Activated CD8-positive, alpha-beta memory T cell treated with anti-CD3 and anti-CD28 coated beads, Interleukin-2, amount 10 ng/mL, durations not matched to agents 7 days and 5 days (primary cell): ENCODE measurements at places on chromosomes 12 and 14. TPM values are rescaled to one million over a fixed set of nuclear protein-coding genes. Genes with fewer than 3 reads are reported as not detected.
A peak's percentile ranks its signal among the peaks of the same experiment; 100 is the strongest.

- DNase-seq, result no peak
Measured at GRCh38 chr12:27176765-27177164, 67.3 kb upstream of the STK38L start.

The IGFBP6 gene
- total RNA-seq, result 1.8 TPM

- no peak for DNase-seq
Measured at GRCh38 chr14:73368616-73369015, 89.7 kb downstream of the NUMB start.

The TMEM52B gene
- not detected for total RNA-seq

- no peak for DNase-seq
Measured at GRCh38 chr12:12745576-12746211, 28.5 kb downstream of the CDKN1B start.

DNA sequence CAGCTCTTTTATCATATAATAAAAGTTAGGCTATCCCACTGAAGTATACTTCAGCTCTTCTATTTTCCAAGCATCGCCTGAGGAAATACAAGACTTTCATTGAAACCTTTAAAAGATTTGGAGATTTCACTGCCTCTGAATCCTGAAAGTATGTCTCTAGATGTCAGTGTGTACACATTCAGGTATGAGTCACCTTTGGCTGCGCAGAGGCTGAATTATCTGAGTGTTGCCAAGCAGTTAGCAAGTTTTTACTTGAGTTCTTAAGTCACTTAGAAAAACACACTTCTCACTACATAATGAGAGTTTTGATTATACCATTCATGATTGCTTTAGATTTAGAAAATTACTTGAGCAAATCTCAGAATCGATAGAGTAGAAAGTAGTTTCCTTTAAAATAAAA is 210.3 kb downstream of the TMTC2 start:
- no peak for DNase-seq

DNA sequence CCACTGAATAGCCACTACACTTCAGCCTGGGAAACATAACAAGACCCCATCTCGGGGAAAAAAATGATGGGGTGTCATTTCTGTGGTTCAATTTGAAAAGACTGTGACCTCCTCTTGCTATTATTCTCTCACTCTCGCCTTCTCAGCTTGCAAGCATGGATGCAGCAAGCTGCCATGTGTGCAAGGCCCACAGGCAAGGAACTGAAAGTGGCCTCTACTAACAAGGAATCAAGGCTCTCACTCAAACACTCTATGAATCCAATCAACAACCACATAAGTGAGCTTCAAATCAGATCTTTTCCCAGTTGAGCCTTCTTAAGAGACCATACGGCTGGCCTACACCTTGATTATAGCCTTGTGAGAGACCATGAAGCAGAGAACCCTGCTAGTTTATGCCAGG is 17.9 kb upstream of the DHRS7 start:
- DNase-seq, result no peak

DNA sequence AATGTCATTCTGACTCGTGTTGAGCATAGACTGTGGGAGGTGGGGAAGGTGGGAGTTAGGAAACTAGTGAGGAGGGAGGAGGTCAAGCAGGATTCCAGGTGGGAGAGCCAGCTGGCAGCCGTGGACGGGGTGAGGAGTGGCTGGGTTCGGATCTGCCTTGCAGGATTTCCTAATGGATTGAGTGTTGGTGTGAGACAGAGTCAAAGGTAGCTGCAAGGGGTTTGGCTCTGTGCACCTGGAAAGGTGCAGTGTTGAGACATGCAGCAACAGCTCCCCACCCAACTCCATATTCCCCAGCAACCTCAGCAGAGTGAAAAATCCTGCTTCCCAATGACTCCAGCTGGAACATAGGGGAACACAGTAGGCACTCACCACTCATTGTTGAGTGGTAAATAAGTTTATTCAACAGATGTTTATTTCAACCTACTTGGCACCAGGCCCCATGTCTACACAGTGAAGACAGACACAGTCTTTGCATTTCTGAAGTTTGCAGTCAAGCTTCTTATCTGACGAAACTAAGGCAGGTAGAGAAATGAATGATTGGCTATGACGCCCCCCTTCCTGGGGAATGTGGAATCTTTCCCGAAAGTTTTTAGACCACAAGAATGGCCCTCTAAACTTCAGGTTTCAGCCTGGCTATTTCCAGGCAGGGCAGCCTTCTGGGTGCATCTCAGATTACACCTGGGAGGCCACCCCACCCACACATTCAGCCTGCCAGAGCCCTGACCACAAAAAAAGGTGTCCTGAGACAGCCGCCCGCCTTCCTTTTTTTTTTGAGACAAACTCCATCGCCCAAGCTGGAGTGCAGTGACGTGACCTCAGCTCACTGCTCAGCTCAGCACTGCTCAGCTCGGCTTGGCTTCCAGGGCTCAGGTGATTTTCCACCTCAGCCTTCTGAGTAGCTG is 37.9 kb upstream of the PLEKHG6 start:
- DNase-seq, result no peak

The RND1 gene
- total RNA-seq, result 4.2 TPM

DNA sequence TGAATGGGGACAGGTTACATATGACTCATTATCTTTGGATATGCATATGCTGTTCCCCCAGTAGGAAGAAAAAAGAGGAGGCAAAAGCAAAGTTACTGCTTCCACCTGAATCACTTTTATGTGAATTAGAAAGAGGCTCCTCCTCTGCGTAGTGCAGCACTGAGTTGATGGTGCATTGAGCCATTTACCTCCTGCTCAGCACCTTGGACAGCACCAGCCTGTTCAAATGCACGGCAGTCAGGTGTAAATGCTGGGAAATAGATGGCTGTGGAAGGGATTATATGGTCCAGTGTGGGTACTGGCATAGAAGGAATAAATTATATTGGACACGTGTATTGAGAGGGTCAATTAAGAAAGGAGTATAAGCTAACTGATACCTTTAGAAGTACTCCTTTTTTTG is 541.9 kb upstream of the SEL1L start:
- no peak for DNase-seq

The FOXG1 gene
- not detected for total RNA-seq

GRCh38 chr14:69077841-69078240 is 75.1 kb downstream of the DCAF5 start:
- DNase-seq, result no peak

DNA sequence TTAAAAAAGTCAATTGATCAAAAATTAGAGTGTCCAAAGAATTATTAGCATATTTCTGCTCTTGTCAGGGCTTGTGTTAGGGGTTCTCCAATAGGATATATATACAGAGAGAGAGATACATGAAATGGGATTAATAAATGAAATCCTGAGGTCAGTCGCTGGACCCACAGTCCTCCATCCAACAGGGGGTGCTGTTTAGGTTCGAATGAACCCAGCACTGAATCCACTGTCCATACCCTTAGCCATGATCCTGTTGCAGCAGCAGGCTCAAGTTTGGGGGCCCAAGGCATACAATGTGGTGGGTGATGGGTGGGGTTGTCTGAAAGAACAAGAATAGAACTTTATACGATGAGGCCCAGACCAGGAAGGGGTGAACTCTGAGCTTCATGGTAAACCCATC is 780 bp upstream of the MYO1H start:
- DNase-seq, result peak; percentile 42

The RFX4 gene
- not detected for total RNA-seq

GRCh38 chr12:102438827-102439210 is 41.5 kb downstream of the IGF1 start:
- DNase-seq, result no peak

The SLC2A14 gene
- 0.12 TPM for total RNA-seq

The CLEC6A gene
- total RNA-seq, result not detected

The CPNE6 gene
- 0.12 TPM for total RNA-seq

GRCh38 chr12:5507401-5507935 is 75.6 kb downstream of the NTF3 start:
- no peak for DNase-seq

The IL31 gene
- not detected for total RNA-seq

GRCh38 chr12:132456944-132457495 is 32.9 kb upstream of the FBRSL1 start:
- no peak for DNase-seq

GRCh38 chr14:77025744-77026165 is 2.8 kb downstream of the IRF2BPL start:
- no peak for DNase-seq

GRCh38 chr12:69922999-69923398 is 98.0 kb downstream of the MYRFL start:
- DNase-seq, result no peak

DNA sequence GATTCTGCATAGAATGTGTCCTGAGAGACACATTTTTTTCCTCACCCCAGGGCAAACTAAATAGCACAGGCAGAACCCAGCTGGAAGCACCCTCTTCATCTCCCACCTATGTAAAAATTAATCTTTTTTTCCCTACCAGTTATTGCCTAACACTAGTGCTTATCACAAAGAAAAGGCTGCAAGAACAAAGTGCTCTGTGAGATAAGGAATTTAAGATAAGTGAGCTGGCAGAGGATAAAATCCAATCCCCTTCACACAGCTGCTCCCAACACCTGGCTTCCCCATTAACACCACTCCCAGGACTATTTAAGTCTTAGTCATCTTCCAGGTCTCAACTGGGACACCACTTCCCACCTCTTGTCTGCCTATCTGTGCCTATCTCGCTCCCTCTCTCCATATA is 75.2 kb downstream of the TTC9 start:
- DNase-seq, result no peak
